ENCODE measurements at places on chromosomes 7 and 10. TPM values are rescaled to one million over a fixed set of nuclear protein-coding genes. Genes with fewer than 3 reads are reported as not detected.

GRCh38 chr7:17408904-17409290 is 110.4 kb downstream of the AHR start:
- DNase-seq: no peak

DNA sequence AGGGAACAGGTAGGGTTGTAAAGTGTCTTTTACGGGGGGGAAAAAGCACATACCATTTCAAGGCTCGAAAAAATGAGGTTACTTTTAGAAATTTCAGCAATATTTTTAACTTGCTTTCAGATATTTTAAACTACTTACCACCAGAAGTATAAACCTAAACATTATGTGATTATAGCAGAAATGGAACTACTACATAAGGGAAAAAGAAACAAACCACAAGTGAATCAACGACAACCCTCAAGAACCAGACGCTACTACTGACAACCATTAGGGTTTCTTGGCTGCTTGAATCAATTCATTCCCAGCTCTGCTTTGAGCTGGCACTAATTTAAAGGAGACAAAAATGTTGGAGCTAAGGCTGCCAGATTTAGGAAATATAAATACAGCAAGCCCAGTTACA is 80.1 kb downstream of the ZFAND4 start:
- no peak for DNase-seq

DNA sequence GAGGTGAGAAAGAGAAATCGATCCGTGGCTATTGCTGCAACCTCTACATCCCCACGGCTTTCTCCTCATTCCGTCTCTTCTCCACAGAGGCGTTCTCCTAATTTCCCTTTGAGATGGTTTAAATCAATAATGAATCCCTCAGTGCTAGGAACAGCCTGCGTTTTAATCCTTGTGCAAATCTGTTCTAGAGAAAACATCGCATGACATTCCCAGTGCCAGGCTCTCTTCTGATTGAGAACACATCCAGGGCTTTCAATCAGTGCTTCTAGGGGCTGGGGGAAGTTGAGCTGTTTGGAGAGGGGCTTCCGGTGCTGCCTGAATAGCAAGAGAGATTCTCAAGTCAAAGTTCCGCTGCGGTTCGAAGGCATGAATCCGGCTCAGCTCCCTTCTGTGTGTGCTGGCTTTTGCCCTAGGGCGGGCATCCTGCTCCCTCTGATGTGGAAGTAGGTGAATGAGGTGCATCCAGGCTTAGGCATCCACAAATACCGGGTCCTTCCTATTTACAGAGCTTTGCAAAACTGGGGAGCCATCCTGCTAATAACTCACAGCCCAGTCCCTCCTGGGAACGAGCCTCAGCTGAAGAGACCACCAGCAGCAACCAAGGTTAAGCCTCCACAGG is 62.8 kb downstream of the CHST15 start:
- DNase-seq: no peak

GRCh38 chr10:28467615-28468014 is 65.3 kb upstream of the WAC start:
- no peak for DNase-seq

DNA sequence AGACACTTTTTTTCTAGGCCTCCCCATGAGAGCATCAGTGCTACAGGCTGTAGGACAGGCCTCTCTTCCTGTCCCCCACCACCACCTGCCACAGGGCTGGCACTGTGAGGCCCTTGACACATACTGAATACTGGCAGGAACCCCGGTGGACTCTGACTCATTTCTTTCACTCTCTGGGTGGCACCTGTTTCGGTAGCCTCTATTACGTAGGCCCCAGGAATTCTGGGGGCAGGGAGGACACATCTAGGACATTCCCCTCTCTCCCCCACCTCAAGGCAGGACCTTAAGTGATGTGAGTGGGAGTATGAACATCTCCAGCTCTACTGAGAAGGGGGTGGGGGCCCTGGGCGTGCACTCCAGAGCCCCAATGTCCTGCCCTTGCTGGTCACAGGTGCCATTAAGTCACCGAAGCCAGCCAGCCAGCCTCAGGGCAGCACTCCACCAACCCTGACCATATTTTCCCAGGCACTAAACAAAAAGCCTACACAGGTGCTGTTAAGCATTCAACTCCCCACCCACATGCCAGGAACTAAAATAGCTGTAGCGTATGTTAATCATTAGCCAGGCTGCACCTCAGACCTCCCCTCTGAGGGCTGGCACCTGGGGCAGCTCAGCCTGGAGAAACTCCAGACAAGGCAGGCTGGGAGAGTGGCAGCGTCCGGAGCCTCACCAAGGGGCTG is 8.9 kb downstream of the ANXA11 start:
- DNase-seq: no peak

GRCh38 chr10:85679061-85679460 is 687.5 kb downstream of the GRID1 start:
- no peak for DNase-seq

- DNase-seq: no peak
Measured at GRCh38 chr7:115662120-115662519, 368.4 kb downstream of the TFEC start.

DNA sequence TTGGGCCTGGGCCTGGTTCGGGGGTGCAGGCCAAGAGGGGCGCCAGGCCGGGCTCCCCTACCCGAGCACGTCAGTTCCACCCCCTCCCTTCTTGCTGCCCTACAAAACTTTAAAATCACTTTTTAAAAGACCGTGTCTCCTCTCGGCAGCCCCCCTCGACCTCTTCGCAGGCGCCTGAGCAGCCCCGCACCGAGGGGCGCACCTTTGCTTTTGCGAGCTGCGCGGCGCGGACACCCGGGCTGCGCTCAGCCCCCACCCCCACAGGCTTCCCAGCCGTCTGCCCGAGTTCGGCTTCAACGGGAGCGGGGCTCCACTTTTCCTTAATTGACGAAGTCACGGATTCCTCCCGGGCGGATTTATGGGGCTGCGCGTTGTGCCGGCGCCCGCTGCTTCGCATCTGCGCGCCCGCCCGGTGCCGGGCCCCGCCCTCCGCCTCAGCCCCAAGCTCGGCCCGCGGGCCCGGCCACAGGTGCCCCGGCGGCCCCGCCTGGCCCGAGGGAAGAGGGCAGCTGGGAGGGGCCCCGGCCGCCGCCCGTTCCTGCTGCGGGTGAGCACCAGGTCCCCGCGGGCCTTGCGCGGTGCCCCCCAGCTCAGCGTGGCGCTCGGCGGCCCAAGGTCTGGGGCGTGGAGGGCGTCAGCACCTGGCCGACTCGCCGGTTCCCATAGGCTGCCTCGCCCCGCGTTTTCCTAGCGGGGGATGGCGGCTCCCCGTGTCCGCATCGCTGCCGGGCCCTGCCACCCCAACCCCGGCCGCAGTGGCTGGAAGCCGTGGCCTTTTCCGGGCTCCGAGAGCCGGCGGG is 10.8 kb upstream of the MNX1 start:
- DNase-seq: no peak

- no peak for DNase-seq
Measured at GRCh38 chr10:31912898-31913850, 15.5 kb downstream of the ARHGAP12 start.

GRCh38 chr7:30206491-30206890 is 71.7 kb downstream of the MTURN start:
- DNase-seq: no peak

DNA sequence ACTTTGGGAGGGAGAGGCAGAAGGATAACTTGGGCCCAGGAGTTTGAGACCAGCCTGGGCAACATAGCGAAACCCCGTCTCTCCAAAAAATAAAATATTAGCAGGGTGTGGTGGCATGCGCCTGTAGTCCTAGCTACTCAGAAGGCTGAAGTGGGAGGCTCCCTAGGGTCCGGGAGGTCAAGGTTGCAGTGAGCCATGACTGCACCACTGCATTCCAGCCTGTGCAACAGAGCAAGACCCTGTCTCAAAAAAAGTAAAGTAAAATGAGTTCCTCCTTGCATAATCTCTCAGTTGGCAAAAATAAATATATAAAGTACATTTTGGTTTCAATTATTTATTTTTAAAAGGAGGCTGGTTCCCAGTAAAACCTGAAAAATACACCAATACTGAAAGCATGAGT is 11.8 kb downstream of the NANOS1 start:
- DNase-seq: no peak

DNA sequence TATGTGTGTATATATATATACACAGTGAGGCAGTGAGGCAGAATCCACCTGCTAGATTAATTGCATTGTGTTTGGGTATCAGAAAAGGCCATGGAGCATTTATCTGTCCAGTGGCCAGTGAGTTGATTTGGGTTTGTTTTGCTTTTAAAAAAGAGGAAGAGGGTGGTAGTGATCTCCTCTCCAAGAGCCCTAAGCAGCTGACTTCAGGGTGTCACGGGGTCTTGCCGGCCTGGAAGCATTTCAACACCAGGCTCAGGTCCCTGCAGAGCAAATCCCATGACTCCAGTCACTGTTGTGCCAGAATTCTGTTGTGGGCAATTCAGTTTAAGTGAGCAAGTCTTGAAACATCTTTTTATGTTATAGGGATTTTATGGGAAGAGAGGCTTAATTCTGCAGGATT is 30.6 kb upstream of the GPNMB start:
- DNase-seq: no peak

GRCh38 chr10:11176746-11177145 is 159.1 kb downstream of the CELF2 start:
- DNase-seq: no peak

DNA sequence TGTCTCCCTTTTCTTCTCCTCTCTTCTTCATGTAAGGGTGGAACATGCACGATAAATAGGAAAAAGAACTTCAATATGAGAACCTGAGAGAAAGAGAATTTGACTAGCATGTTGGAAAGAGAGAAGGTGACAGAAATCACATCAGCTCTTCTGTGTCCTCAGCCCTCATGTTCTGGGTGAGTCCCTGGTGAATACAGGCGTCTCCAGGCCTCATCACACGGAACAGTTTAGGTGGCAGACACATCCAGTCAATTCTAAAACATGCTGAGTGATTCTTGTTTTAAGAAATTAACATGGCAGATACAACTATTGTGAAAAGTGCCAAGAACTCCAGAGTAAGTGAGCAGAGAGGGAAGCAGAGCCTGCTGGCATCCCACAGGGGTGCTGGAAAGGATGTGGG is 96.1 kb downstream of the FAM107B start:
- no peak for DNase-seq

- no peak for DNase-seq
Measured at GRCh38 chr10:112851181-112851580, 98.9 kb upstream of the TCF7L2 start.

DNA sequence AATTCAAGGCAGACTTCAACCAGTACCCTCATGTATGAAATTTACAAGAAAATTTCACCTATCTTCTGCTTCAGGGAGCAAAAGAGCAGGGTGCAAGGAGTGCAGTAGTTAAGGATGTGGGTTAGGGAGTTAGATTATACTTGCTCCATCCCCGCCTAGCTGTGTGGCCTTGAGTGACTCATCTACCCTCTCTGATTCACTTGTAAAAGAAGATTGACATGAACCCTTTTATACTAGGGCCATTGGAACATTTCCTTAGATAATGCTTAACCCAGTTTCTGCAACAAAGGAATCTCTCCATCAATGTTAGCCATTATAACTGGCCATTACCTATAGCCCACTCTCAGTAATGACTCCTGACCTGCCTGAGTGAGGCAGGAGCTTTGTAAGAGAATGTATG is 10.2 kb upstream of the HSPA12A start:
- DNase-seq: no peak

- no peak for DNase-seq
Measured at GRCh38 chr10:93383562-93383981, 98.6 kb downstream of the MYOF start.

GRCh38 chr7:46653848-46654247 is 732.8 kb upstream of the IGFBP3 start:
- no peak for DNase-seq

- DNase-seq: no peak
Measured at GRCh38 chr7:24052572-24053260, 231.3 kb upstream of the NPY start.

DNA sequence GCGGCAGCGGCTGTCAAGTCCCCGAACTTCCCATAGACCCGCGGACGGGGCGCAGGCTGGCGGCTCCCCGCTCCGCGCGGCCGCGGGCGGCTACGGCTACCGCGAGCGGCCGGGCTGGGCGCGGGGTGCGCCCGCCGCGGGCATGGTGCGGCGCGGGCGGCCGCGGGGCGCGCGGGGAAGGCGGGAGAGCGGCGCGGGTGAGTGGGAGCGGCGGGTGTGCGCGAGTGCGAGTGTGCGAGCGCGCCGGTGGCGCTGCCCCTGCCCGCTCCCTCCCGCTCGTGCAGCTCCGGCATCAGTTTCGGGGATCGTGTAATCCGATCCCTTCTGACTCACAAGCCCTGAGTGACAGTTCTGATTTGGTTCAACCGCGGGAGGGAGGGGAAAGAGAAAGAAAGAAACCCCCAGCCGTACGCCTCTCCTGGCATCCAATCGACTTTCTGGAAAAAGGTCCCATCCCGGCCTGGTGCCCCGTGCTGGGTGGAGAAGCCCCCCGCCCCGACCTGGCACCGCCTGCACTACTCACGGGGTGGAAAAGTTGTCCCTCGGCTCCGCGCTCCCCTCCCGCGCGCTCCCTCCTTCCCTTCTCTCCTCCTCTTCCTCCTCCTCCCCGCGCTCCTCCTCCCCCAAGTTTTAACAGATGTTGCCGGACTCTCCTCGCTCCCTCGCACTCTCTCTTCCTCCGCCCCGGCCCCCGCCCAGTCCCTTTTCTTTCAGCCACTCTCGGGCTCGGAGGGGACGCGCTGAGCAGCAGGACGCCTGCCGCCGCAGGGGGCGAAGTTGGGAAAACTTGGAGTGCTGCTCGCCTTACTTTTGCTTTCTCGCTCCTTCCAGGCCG is at the start of gene GLI3:
Gene GLI3, minus strand, starts transcription at position 234 of the 835 bp plus-strand sequence. CDS start 13,956 bp downstream, outside the sequence.
- DNase-seq: peak; percentile 38

GRCh38 chr7:137096607-137097006 is 228.2 kb downstream of the CHRM2 start:
- no peak for DNase-seq

GRCh38 chr7:72492461-72493065 is 80.4 kb upstream of the CALN1 start:
- no peak for DNase-seq

DNA sequence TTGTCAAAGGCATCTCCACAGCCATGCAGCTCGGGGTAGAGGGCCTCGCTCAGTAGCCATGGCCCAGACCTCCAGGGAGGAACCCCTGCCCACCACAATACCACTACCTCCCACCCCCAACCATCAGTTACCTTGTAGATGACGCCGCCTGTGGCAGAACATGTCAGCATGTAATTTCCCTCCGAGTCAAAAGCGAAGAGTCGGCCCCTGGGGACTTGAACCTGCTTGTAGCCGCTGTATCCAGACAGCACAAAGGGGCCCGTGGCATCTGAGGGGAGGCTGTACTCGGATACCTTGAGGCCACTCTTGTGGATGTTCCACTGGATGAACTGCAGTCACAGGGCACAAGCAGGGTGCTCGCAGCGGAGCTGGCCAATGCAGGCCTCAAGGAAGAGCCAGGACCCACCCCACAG is 16.3 kb upstream of the CYREN start:
- no peak for DNase-seq

- DNase-seq: no peak
Measured at GRCh38 chr10:791639-792038, 102.2 kb upstream of the DIP2C start.

CEP41 gene
- total RNA-seq: 8.4 TPM

CTTNBP2 gene
- total RNA-seq: 4.7 TPM

SPDYE8 gene
- not detected for total RNA-seq

FAM204A gene
- total RNA-seq: 45.6 TPM

ASZ1 gene
- total RNA-seq: not detected

NCF1 gene
- total RNA-seq: 2.4 TPM

TMEM176B gene
- 35.9 TPM for total RNA-seq

FBXO24 gene
- total RNA-seq: not detected

Data from omental fat pad (tissue), 4 donors.